Stimulated activated CD8-positive, alpha-beta memory T cell treated with anti-CD3 and anti-CD28 coated beads, Interleukin-15, amount 100 ng/mL, for 24 hours (primary cell): ENCODE measurements at places on chromosomes 5 and 9.

DNA sequence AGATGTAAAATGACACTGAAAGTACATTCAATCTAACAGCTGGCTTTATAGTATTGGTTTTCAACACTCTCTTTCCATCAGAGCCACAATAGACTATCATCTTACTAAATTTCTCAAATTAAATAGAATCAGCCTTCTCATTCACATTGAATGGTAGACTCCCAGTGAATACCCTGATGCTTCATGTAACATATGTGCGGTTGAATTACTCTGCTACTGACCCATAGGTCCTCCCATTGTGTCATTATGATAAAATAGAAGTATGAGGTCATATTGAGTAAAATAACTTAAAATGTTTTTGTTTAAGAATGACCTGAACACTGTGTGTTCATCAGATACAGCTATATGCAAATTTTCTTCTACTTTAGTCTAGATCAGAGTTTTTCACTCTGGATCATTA is 75.9 kb upstream of the ADAMTSL1 start:
- no peak for DNase-seq

DNA sequence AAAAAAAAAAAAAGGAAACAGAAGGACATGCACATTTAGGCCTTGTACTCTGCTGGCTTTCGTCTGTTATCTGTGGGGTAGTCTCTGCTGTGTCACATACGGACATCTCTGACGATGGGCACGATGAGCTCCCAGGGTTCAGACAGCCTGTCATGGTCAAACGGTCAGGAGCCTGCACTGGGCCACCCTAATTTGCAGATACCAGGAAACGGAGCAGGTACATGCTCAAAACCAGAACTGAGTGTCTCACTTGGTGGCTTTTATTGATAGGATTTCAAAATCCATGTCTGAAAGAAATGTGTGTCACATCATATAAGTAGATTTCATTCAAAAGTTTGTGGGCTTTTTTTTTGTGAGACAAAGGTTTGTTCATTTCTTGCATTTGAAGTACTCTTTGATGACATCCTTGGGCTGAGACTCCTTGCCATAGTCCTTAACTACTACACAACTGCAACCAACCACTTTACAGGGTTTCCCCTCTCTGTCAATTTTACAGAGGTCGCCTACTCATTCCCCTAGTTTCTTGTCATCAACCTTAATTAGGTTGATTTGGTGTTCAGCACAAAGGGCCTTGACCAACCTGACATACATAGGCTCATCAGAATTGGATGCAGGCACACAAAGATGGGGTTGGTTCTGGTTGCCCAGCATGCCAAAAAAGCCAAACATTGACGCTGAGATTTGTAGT is 9.0 kb downstream of the CKMT2 start:
- DNase-seq: no peak

- DNase-seq: no peak
These were observed 64.8 kb downstream of the GDNF start for GRCh38 chr5:37774912-37775483.

DNA sequence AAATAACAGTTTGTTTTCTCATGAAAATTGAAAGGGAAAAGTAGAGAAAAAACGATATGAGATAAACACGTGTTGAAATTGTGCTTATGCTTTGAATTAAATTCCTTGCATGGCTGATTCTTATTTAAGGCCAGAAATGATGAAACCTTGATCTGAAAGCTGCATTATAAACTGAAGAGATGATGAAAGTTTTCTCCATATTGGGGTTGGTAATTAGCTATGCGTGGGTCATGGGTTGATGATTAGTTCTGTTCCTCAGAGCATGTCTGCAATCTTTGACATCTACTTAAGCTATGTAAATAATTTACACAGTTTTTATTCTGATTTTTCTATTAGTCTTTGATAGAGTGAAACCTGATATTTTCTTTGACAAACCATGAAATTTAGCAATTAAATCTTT is 264.1 kb downstream of the CD180 start:
- no peak for DNase-seq

GRCh38 chr5:101543780-101544179 is 640.7 kb upstream of the ST8SIA4 start:
- DNase-seq: no peak

DNA sequence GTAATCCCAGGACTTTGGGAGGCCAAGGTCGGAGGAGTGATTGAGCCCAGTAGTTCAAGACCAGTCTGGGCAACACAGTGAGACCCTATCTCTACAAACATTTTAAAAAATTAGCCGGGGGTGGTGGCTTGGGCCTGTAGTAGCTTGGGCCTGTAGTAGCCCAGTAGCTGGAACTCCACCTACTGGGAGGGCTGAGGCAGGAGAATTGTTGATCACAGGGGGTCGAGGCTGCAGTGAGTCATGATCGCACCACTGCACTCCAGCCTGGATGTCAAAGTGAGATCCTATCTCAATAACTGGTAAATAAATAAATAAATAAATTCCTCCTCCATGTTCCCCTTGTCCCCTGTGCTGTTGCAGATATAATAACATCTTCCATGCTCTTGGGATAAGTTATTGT is 14.3 kb downstream of the VCAN start:
- no peak for DNase-seq
